ENCODE measurements at places on chromosomes 11 and 22. TPM values are rescaled to one million over a fixed set of nuclear protein-coding genes. Genes with fewer than 3 reads are reported as not detected.

The P2RX6 gene
- total RNA-seq: 0.12 TPM

The HMBS gene
- total RNA-seq: 24.6 TPM

The UBQLNL gene
- 0.12 TPM for total RNA-seq

The BIRC2 gene
- total RNA-seq: 35.0 TPM

The SLC6A5 gene
- total RNA-seq: not detected

The FOLR2 gene
- total RNA-seq: not detected

The CSNK1E gene
- 100 TPM for total RNA-seq

The SCGB2A2 gene
- not detected for total RNA-seq

The C11orf97 gene
- not detected for total RNA-seq

The MMP12 gene
- not detected for total RNA-seq

The ROBO4 gene
- total RNA-seq: not detected

The OR8D4 gene
- not detected for total RNA-seq

The PHLDA2 gene
- total RNA-seq: 6.2 TPM

The TENM4 gene
- 0.02 TPM for total RNA-seq

The MEI1 gene
- total RNA-seq: 43.5 TPM

The GLB1L2 gene
- total RNA-seq: 3.1 TPM

The NRXN2 gene
- 1.3 TPM for total RNA-seq

The RIBC2 gene
- total RNA-seq: 8.9 TPM

The FAT3 gene
- not detected for total RNA-seq

The PTPRJ gene
- 98.5 TPM for total RNA-seq

The SLC22A12 gene
- not detected for total RNA-seq

The ABTB2 gene
- 8.3 TPM for total RNA-seq

The RAB39A gene
- total RNA-seq: 0.12 TPM

The OR52R1 gene
- not detected for total RNA-seq

The C11orf86 gene
- not detected for total RNA-seq

The TRIM49 gene
- total RNA-seq: not detected

The CD3D gene
- total RNA-seq: 648 TPM

The MRGPRF gene
- total RNA-seq: not detected

The NCR3LG1 gene
- total RNA-seq: 1.1 TPM

The ABCG4 gene
- total RNA-seq: not detected

The FAM180B gene
- 0.15 TPM for total RNA-seq

The TMEM86A gene
- total RNA-seq: 0.46 TPM

The DEUP1 gene
- not detected for total RNA-seq

The GLYATL2 gene
- not detected for total RNA-seq

The PIH1D2 gene
- total RNA-seq: not detected

The KCTD14 gene
- total RNA-seq: 0.49 TPM

The SCGB1D2 gene
- not detected for total RNA-seq

The ISX gene
- not detected for total RNA-seq

The OR52I1 gene
- total RNA-seq: not detected

The OR52N4 gene
- total RNA-seq: 1.1 TPM

The CLDN5 gene
- 3.8 TPM for total RNA-seq

The BDNF gene
- total RNA-seq: not detected

The TKFC gene
- 32.6 TPM for total RNA-seq

The PTPN5 gene
- total RNA-seq: not detected

The GPHA2 gene
- total RNA-seq: not detected

The CYB5R2 gene
- total RNA-seq: 1.4 TPM

The MS4A7 gene
- total RNA-seq: not detected

The CHST1 gene
- total RNA-seq: not detected

The LRRC32 gene
- total RNA-seq: 4.7 TPM

The RAB36 gene
- not detected for total RNA-seq

The CCDC89 gene
- total RNA-seq: 1.4 TPM

The OR51B5 gene
- total RNA-seq: not detected

The CARD18 gene
- not detected for total RNA-seq

The TMEM121B gene
- total RNA-seq: 0.24 TPM

The CLMP gene
- 0.91 TPM for total RNA-seq

The PDE2A gene
- total RNA-seq: 0.81 TPM

The PHOX2A gene
- not detected for total RNA-seq

The ADM gene
- 0.64 TPM for total RNA-seq

The OR5B21 gene
- 0.54 TPM for total RNA-seq

Measured in T-helper 1 cell treated with Interleukin-12 subunit alpha and Interleukin-12 subunit beta and Interleukin-4 antibody, amounts not matched to agents 30 ng/mL and 1 ng/mL, for 36 hours (primary cell).